ENCODE measurements at places on chromosomes 16 and 17.
A peak's percentile ranks its signal among the peaks of the same experiment; 100 is the strongest.

DNA sequence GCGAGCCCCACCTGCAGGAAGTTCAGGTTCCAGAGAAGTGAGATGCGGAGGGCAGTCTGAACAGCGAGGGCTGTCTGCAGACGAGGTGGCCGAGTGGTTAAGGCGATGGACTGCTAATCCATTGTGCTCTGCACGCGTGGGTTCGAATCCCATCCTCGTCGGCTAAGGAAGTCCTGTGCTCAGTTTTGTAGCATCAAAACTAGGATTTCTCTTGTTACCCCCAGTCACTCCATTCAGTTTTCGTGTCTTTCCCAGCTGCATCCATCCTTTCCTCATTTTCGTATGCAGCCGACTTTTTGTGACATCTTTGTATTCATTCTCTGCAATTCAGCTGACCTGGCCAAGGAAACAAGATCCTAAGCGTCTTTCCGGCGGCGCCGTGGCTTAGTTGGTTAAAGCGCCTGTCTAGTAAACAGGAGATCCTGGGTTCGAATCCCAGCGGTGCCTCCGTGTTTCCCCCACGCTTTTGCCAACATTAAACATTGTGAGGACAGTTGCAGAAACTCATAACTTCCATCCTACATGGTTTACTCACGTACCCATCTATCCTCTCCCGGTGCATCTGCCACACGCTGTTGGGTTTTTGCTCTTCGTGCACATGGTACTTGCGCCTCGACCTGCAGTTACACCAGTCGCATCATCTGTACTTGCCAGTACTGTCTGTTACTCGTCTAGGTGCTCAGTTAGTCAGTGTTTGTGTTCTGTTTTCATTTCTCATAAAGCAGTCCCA is 3.0 kb downstream of the BORCS6 start:
- peak; percentile 93 for DNase-seq

DNA sequence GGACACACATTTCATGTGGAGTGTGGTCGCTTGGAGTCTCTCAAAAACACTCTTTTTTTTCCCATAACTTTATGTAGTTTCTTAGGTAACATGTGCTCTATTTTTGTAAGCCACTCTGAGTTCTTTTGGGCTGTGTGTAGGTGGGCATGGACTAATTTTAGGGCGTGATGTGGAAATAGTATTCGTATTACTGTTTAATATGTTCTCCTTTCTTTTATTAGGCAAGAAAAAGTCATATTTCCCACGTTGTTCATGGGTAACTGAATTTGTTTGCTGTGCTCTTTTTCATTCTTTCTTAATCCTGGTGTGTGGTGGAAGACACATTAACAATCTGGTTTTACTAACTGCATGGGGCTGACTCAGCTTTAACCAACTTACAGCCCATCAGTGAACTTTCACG is 27.4 kb downstream of the NDEL1 start:
- no peak for DNase-seq

DNA sequence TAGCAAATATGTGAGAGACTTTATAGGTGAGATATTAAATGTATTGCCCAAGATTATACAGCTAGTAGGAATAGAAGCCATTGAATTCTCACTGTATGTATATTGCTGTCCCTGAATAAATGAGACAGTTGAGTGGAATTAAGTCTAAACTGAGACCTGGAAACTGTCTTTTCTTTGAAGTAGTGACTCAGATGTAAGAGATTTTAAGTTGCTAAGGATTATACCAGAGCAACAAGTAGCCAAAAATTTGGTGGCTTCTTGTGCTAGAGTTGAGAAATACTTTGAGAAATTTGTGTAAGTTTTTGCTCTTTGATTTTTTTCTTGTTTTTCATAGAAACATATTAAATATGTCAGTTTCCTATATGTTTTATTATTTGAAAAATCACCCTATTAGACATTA is 58.7 kb downstream of the TANC2 start:
- DNase-seq: no peak

DNA sequence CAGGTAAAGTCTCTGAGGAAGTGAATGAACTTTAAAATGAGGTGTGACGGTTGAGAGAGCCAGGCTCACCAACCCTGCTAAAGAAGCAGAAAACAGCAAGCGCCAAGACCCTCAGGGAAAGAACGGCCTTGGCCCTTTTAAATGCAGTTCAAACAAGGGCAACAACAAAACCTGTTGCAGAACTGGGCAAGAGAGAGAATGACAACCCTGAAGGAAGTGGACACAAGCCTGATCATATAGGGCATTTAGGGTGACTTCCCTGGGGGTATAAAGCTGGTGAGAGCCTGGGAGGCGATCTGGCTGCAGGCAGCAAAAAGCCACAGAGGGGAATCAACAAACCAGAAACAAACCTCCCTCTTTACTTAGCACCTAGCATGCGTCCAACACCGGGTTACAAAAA is 1.0 kb downstream of the CPPED1 start:
- no peak for DNase-seq

DNA sequence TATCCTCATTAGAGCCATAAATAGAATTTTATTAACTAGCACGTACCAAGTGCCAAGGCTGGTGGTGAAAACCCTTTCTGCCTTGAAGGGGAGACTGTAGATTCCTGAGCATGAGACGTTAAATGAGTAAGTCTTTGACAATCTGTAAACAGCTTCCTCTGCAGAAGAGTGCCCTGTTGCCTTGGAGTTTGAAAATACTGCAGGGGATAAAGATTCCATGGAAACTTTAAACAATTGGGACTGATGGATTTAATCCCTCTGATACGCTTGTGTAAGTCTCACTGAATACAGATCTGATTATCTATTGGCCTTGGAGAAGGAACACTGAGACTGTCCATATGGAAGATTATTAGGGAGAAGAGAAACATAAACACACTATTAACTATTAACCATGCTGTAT is 1053.4 kb upstream of the RBFOX1 start:
- DNase-seq: no peak

DNA sequence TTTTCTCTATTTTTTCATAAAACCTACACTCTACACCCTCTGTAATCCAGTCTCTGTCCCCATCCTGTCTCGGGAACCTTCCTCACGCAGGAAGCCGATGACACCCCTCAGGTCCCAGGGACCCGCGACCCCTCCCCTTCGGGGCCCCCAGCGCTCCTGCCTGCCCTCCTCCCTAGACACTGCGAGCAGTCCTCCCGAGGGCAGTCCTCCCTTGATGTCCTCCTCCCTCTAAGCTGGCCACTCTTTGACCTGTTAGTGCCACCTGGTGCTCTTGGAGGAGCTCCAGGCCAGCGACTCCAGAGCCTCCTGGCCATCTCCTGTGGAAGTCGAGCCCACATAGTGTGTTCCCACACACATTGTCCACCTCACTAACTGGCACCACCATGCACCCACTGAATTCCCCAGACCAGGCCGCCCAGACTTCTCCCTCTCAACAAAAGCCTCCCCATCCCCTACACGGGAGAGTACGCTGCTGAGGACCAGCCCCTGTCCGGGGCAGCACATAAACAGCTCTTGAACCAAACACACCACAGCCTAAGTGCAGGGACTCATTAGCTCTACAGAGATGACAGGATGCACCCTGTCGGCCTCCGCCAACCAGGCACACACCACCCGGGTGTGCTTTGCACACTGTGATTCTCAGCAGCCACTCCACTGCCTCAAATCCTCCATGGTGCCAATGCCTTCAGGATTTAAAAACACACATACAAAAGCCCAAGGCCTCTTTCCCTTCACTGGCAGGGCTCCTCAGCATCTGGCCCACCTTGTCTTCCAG is 9.3 kb downstream of the OSBPL7 start:
- DNase-seq: no peak

DNA sequence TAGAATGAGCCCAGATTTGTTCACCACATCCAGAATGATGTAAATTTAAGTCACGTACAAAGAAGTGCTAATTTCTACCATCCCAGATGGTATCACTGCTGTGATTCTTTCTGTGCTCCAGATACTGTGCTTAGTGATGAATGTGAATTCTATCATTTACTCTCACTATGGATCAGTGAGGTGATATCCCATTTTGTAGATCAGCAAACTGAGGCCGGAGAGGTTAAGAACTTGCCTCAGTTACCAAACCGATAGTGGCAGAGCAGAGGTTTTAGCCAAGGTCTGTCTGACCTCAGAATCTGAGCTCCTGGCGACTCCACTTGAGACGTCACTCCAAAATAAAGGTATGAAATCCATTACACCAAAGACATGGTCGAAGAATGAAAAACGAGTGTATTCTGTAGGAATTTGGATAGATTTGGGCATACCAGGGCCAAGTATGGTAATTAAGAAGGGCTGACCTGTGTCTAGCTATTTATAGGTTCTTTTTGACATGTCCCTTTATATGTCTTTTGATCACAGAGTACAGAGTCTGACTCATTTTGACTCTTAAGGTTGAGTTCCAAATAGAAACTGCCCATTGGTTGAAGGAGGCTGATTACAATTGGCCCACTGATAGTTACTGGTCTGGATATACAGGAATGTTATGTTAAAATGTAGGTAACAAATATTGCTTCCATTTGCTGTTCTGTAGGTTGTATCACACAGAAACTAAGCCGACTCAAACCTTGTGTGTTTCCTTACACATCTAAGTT is 10.0 kb downstream of the MAP2K6 start:
- DNase-seq: no peak

All from stimulated activated CD4-positive, alpha-beta T cell treated with anti-CD3 and anti-CD28 coated beads, Interleukin-4, amount 100 ng/mL, for 4 hours (primary cell).